ENCODE measurements at places on chromosomes 5 and 9.
A peak's percentile ranks its signal among the peaks of the same experiment; 100 is the strongest.

DNA sequence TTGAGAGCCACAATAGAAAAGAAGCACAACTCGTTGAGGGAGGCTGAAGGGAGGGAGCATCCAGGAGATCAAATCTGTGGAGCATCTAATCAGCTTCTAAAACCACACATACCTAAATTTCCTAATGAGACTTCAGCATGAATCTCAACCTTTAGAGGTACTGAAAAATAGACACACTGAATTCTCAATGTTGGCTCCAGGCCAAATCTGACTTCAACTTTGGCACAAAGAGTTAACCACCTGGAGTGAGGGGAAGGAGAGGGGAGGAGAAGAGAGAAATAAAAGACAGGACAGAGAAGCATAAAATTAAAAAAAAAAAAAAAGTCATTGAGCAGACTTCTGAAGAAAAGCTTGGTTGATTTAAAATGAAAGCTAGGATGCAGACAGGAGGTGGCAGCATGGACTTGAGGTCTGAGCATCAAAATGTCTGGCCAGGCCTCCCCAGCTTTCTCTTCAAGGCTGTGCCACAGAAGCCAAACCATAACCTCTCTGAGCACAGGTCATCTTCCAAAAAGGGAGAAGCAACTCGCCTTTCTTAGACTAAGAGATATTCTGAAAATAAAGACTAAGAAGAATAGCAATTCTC, 205.6 kb downstream of the DENND1A start:
- no peak for DNase-seq

DNA sequence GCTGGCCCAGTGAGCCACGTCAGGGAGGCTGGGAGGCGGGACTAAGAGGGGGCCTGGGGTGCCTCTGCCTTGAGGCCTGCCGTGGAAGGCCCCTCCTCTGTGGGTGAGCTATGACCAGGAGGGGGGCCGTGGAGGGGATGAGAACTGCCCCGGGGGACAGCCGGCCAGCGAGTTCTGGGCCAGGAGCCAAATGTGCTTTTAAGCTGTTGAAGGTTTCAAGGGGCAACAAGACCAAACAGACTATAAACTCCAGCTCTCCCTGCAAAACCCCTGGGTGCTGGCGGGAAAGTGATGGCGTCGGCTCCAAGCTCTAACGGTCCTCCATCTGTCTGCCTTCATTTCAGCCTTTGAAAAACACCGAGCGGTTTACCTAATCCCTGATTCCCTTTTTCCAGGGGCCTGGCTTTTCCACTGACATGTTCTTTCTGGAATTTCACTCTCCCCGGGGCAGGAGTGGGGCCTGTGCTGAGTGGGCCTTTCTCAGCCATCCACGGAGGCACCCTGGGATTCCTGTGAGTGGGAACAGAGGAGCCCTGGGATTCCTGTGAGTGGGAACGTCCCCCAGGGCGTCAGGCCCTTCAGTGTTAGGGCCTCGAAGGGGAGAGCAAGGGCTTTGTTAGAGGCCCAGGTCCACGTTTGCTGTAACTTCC, 65.6 kb downstream of the COL5A1 start:
- no peak for DNase-seq

DNA sequence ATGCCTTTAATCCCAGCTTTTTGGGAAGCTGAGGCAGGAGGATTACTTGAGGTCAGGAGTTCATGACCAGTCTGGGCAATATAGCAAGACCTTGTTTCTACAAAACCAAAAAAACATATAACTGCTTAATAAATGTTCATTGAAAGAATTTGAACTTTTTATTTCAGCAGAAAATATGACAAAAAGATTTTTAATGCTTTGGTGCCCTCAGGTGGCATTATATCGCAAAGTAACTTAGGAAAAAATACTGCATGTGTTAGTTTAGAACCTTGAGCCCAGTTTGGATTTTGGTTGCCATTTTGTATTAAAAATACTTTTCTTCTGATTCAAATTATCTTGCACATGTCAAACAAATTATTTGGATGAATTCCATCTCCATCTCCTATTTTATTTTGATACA, 103.2 kb downstream of the GPBP1 start:
- no peak for DNase-seq

DNA sequence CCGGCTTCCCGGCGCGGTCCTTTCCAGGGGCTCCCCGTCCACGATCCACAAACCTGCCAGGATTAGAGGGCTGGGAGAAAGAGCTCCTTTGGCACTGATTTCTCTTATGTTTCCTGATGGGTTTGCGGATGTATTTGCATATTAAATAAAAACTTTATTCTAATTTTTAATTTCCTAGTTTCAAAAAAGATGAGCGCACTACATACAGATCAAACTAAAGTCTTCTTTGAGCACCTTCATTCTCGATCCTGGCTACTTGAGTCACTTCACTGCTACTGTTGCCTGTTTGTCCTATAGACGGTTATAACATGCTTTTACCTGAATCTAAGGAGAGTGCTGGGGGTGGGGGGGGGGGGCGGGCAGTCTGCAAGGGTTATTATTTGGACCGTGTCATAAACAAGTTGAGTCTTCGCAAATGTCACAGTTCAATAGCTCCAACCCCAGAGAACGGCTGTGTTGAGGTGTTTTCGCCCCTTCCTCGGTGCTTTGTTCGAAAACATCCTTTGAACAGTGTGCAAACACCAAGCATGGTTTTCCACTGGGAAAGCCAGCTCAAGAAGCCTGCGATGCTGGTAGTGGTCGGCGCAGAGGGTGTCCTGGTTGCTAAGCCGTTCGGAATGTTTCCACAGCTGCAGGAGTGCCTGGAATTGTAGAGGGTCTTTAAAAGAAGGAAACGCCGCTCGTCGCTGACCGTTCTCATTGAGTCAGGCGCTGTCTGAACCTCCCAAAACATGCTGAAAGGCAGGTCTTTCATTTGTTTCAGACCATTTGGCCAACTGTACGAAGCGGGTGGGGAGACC, 1.1 kb upstream of the STK10 start:
- no peak for DNase-seq

DNA sequence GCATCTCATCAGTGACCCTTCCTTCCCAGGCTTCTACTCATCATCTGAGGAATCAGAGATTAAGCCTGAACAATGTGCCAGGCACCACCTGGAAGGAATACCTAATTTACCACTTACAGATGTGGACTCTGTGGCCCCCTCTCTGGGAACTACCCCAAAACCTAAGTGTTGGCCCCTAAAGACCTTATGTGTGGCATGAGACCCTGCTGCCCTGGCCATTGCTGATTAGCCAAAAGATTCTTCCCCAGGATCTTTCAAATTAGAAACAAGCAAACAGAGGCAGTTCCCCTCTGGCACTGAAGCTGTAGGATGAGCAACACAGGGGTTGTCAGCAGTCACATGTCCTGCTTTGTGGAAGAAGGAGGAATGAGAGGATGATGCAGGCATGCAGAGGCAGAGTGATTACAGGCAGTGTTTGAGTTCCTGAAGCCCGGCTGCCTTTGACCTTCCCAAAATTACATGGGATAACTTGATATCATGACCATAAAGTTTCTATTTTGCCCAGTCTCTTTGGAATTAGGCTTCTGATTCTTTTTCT, 10.6 kb downstream of the SPINK4 start:
- DNase-seq, result no peak

DNA sequence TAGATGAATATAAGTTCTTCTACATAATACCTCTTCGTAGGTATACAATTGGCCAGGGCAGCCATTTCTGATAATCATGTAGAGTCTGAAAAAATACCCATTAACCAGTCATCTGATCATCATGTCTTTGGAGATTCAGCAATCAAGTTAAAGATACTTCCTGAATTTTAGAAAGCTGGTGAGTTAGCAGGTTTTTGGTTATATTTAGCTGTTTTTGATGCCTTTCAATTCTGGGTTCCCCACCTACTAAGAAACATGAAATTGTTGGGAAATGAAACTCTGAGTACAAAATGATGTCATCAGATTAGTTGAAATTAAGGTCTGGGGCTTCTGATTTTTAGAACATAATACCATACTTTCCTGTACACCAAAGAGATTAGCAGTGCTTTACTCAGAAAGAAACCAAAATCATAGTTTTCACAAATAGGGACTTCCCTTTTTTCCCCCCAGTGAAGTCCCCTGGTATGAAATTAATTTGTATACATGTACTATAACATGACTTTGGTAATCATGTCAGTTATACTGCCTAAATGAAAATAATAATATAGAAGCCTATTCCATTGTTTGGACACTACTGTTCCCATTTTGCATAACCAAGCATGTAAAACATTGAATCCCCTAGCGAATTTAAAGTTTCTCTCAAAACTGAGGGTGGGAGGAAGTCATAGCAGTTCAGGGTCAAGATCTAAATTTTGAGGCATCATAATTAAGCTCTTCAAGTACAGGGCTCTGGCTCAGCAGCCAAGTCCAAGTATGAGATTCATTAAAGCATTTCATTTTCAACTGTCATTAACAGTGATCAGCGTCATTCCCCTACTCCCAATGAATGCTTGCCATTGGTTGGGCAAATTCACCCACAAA, 17.9 kb downstream of the PRLR start:
- no peak for DNase-seq

- DNase-seq, result no peak
Measured at GRCh38 chr5:167730121-167730520, 561.3 kb upstream of the WWC1 start.

- peak; percentile 9 for DNase-seq
Measured at GRCh38 chr9:87122947-87123685, 175.8 kb upstream of the GAS1 start.

GRCh38 chr5:139817970-139818369, 22.4 kb downstream of the PSD2 start:
- no peak for DNase-seq

DNA sequence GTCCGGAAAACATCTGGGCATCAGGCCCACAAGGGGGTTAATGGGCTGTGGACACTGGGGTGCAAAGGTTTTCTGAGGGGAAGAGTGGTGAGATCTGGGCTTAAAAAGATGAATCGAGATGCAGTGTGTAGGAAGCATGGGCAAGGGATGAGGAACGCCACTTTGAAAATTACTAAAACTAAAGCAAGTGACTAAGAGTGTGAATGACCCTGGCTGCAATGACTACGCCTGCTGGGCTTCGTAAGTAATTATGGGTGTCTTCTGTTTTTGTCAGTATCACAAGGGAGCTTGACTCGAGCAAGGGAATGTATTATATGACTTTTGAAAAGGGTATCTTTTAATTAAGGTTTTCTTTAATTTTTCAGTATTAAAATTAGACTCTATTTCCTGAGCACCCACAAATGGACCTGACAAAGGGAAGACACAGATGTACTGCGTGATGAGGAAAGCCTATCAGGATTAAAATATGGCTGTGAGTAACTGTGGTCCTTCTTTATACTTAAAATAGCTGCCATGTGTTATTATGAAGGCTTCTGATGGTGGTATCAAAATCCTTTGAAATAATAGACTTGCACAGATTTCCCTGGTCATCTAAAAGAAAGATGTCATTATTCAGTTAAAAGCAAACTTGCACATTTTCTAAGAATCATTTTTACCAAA, 4.2 kb downstream of the CTXN3 start:
- no peak for DNase-seq

DNA sequence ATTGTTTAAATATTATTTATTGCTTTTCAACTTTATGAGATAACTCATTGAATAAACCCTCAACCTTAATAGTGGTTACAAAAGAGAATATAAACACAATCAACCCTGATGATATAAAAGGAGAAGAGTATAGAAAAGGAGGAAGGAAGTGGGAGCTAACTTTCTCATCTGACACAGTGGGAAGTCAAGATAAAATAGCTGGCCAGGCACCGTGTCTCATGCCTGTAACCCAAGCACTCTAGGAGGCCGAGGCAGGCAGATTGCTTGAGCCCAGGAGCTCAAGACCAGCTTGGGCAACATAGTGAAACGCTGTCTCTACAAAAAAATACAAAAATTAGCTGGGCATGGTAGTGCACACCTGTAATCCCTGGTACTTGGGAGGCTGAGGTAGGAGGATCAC, 93.5 kb downstream of the PPP2R2B start:
- DNase-seq, result no peak

GRCh38 chr9:110059461-110059860, 148.5 kb downstream of the C9orf152 start:
- DNase-seq, result no peak

DNA sequence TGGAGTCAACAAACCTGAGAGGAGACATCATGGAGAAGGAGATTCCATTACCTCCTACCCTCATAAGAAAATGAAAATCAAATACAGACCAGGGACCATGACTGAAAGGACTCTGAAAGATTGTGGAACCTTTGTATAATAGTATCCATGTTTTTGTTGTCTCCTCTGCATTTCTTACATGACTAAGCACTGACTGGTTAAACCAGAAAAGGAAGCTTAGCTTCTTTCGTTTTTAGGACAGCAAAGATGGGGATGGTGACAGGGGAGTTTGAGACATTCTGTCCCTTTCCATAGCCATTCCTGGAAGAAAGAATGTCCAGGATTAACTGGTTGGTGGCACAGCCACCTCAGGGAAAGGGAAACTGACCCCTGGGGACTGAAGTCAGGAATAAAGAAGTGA, 22.2 kb downstream of the ITGA1 start:
- no peak for DNase-seq

DNA sequence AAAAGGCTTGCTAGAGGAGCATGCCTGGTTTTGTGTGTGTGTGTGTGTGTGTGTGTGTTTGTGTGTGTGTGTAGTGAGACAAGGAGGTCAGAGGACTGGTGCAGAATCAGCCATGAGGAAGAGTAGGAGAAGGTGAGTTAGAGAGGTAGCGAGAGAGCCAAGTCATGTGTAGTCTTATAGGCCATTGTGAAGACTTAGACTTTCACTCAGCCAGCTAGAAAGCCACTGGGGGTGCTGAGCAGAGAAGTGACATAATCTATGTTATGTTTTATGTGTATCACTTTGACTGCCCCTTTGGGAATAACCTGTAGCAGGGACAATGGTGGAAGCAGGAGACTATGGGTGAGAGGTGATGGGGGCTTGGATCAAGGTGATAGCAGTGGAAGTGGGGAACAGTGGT, 180.5 kb upstream of the CLINT1 start:
- DNase-seq, result no peak

DNA sequence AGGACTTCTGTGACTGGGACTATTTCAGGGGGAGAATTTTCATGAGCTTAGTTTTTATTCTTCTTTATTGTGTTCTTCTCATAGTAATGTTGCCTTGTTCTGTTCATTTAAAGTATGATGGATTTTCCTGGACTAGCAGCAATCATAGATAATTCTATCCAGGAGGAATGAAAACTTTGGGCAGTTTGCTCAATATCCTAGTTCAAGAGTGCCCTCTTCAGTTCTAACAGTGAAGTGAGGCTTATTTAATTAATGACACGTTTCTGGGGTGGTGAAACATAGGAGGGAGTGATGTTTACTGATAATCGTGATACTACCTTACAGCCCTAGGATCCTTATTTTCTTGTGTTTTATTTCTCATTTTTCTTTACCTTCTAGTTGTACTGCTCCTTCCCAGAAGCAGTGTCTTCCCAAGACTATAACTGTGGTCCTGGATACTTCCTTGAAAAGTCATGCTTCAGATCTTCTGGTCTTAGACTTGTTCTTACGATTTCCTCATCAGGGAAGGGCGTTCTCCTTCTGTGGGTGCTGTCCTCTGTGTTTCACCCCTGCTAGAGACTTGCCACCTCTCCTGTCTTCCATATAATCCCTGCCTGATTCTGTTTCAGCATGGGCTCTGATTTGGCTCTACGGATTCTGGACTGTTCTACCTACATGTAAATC, 57.4 kb downstream of the CFAP95 start:
- DNase-seq, result no peak

GRCh38 chr5:58477760-58478376, 13.4 kb upstream of the GAPT start:
- no peak for DNase-seq
